NCI-H524 (cell line): ENCODE measurements at places on chromosomes 6 and 20.
A peak's percentile ranks its signal among the peaks of the same experiment; 100 is the strongest.

- no peak for DNase-seq
Observed at GRCh38 chr6:52610745-52611355, 34.0 kb upstream of the TRAM2 start.

DNA sequence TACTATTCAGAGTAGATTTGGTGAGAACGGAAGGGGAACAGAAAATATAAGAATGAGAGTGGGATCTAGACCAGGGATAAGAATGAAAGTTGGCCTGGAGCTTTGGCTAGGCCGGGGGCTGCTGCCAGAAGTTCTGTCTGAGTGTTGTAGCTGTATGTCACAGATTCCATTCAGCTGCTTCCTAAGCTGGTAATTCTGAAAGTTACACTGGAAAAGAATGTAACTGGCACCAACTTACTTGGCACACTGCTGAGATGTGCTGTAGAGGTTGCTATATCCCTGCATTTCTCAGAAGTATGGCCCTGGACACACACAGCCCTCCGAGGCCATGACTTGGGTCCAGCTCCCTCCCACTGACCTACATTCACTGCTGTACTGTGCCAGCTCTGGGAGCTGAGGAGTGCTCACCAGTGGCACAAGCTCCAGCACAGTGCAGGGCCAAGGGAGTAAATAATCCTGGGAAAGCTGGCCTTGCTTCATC, 25.8 kb upstream of the TMEM217 start:
- DNase-seq, result no peak

GRCh38 chr6:153411070-153411648, 280.1 kb upstream of the RGS17 start:
- DNase-seq, result no peak

DNA sequence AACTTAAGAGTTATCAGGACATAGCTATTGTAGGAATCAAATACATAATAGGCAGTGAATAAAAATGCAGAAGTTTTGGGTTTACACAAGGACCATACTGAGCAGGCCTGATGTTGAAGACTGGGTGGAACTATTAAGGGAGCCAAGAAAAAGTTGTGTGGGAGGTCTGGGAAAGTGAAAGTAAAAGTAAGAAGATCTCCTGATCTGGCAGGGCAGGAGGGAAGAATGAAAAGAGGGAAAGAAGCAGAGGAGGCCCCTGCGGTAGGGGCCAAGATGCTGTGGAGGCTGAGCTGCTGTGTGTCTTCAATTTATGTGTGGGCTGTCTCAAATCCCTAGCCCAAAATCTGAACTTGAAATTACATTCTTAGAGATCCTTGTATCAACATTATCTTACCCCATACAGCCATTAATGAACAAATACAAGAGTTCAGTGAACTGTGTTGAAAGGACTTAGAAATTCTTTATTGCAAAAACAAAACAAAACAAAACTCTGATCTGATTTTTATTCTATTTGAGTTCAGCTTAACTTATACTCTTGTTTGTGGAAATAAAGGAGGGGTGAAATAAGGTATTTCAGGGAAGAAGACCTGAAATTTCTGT, 1183.8 kb downstream of the HACE1 start:
- DNase-seq, result no peak

- DNase-seq, result no peak
Observed at GRCh38 chr20:54123587-54124180, 50.1 kb downstream of the CYP24A1 start.

DNA sequence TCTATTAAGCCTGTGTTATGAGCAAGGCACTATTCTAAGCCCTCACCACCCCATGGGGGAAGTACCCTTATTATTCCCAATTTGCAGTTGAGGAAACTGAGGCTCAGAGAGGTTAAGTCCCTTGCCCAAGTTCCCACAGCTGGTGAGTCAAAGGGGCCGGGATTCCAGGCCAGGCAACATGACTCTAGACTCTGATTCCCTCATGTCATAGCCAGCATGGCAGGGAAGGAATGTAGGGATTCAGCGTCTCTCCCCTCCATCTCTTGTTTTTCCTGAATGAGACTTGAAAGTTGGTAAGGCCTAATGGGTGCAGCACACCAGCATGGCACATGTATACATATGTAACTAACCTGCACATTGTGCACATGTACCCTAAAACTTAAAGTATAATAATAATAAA, 6.7 kb downstream of the C6orf132 start:
- DNase-seq, result no peak

GRCh38 chr6:21823371-21823770, 229.8 kb downstream of the SOX4 start:
- no peak for DNase-seq

DNA sequence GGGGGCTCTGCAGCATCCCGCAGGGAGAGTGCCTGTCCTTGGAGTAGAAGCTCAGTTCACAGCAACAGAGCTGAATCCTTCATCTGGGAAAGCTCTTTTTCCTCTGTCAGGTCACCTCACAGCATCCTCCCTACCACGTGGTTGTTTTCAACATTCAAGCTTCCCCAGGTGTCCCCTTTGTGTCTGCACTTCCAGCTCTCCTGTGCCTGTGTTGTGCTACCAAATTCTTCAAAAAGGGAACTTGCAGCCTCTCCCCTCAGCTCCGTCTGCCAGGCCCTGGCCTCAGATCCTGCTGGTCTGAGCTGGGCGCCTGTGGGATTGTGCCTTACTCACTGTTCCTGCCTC, 108.4 kb downstream of the FOXF2 start:
- no peak for DNase-seq

GRCh38 chr6:169991031-169991390, 239.6 kb downstream of the ERMARD start:
- DNase-seq, result no peak

DNA sequence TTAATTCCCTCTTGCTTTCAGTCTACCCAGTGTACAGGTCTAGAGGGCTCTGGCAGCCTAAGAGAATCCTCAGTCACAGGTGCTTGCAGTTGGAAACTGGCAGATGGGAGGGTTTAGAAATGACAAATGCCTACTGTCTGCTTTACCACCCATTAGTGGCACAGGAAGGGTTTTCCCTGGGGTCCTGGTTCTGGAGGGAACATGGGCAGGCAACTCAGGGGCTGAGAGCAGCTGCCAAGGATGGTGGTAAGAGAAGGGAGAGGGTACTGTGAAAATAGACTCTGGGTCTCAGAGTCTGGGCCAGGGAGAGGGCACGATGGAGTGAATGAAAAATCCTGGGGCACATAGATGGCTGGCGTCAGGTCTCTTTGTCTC, 103.5 kb downstream of the TCP11 start:
- peak; percentile 80 for DNase-seq

DNA sequence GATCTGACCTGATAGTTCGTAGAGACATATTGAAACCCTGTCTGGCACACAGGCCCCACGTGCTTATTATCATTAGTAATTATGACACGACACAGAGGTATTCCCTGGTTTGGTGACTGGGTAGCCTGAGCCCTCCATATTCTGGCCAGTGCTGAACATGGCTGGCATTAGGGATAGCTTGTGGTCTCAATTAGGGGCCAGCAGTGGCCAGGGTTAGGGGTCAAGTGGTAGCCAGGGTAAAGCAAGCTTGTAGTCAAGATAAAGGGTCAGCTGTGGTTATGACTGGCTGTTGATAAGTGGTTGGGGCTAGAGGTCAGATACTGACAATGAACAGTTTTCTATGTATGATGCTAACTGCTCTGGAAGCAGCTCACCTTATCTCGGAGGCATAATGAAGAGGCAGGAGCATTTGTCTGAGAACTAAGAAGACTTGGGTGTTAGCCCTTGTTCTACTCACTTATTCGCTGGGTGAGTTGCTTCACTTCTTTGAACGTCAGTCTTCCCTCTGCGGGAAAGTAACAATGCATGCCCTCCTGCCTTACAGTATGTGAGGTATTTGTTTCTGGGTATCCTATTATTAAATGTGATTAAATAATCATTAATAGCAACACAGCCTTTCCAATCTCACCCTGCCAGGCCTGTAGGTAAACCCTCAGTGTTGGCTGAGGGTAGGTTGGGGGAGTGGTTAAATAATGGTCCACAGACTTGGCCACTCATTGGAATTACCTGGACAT, 66.7 kb downstream of the VEGFA start:
- no peak for DNase-seq

DNA sequence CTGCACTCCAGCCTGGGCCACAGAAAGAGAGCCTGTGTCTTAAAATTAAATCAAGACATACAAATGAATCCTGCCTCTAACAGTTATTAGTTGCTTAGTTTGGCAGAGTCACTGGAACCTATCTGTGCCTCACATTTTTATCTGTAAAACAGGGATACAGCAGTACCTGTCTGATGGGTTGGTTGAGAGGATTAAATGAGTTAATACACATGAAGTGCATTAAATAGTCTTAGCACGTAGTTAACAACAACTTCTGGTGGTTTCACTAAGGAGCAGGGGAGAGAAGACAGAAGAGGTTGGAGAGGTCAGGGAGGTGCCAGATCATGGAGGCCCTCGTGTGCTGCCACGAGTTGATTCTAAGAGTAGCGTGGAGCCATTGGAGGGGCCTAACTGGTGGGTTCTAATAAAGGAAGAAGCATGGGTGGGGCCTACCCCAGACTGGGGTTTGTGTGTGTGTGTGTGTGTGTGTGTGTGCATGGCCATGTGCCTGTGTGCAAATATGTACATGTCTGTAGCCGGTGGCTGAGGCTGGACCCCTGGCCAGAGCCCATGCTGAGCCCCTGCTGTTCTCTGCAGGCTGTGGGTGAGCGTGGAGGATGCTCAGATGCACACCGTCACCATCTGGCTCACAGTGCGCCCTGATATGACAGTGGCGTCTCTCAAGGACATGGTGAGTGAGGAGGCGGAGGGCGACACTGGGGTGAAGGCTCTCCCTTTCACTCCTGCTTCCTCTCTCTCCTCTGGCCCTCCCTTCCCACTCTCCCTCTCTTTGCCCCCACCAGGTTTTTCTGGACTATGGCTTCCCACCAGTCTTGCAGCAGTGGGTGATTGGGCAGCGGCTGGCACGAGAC, 9.1 kb downstream of the RBCK1 start:
- no peak for DNase-seq

DNA sequence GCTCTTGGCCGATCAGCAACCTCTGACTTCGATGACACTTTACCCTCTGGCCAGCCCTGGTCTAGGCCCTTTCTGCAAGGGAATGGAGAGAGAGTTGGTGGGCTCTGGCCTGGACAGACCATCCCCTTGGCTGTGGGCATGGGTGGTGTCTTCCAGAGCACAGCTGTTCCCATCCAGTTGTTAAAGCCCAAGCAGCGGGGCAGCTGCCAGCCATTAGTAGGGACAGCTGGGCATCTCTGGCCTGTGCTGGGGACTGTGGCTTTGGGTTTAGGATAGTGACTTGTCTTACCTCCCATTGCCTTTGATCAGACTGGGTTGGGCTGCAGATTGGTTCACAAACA, 2.8 kb downstream of the CDC25B start:
- no peak for DNase-seq

GRCh38 chr6:133170602-133171001, 70.6 kb upstream of the EYA4 start:
- no peak for DNase-seq

GRCh38 chr6:129696028-129696418, 14.0 kb downstream of the ARHGAP18 start:
- DNase-seq, result no peak

DNA sequence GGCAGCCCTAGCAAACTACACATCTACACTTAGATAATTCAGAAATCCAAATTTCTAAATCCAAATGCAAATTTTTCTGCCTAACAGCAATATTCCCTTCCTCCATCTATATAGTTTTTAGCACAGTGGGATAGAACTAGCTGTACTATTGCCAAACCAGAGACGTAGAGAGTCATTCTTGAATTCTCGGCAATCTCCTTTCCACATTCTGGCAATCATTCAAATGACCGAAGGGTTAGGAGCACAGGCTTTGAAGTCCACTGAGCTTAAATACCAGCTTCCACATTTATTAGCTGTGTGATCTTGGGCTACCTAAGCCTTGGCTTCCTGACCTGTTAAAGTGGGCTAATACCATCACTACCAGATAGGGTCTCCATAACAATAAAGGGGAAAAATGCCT, 3.1 kb upstream of the RPS12 start:
- DNase-seq, result no peak

DNA sequence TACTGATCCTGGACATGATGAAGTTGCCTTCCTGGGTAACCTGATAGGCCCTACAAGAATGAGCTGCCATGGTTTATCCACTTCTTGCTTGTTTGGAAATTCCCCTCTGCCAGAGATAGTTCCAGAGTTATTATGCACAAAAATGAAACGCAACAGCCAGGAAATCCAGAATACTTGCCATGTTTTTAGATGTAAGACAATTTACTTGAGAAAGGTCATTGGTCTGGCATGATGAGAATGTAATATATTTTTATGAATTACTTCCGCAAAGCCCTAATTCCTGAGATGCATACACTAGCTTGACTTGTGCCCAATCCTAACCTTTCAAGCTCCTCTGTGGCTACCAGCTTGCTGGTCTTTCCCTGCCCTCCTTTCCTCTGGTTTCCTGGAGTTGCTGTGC, 27.9 kb upstream of the NT5E start:
- no peak for DNase-seq

DNA sequence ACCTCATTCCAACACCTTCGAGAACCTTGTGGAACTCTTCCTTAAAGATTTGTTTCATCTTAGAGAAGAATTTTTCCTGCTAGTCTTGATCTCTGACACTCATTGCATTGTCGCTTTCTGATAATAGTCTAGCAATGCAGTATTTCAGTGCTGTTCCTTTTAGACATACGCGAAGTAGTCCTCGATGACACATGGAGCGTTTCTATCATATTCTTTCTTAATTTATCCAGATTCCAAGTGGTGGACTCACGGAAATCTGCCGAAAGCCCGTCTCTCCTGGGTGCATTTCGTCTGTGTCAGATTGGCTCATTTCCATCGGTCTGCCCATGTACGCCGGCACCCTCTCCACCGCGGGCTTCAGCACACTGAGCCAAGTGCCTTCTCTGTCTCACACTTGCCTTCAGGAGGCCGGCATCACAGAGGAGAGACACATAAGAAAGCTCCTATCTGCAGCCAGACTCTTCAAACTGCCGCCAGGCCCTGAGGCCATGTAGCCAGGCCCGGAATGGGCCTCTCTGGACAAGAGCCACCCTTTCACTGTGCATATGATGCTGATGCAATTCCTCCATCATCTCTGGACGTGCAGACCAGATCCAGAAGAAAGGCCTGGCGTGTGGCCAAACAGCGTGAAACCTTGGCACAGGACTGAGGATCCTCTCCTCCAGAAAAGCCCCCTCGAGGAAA, 198.6 kb upstream of the UST start:
- no peak for DNase-seq

DNA sequence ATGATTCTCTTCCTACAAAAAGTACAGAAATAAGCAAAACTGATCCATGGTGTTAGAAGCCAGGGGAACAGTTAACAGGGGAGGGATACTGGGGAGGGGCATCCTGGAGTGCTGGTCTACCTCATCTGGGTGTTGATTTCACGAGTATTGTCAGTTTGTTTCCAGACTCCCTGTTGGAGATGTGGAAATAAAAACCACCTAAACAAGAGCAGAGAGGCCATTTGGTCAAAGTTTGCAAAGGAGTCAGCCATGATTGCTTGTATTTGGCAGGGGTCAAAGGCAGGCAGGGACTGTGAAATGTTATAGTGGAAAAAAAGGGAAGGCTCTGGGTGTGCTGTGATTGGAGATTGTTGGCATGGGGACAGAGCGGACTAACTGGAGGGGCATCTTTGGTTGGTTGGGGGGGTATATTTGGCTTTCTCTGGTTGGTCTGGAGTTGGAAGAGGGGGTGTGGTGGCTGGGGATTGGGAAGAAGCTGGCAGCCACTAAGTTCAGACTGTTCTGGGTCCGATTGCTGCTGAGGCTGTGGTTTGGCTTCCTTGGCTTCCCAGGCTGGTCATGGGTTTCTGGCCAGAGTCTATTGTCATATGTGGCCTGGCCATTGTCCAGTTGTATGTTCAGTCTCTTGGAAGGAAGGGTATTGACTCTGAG, 14.9 kb upstream of the PANK2 start:
- DNase-seq, result no peak
